ENCODE measurements at places on chromosomes 6 and 20. TPM values are rescaled to one million over a fixed set of nuclear protein-coding genes. Genes with fewer than 3 reads are reported as not detected.

DNA sequence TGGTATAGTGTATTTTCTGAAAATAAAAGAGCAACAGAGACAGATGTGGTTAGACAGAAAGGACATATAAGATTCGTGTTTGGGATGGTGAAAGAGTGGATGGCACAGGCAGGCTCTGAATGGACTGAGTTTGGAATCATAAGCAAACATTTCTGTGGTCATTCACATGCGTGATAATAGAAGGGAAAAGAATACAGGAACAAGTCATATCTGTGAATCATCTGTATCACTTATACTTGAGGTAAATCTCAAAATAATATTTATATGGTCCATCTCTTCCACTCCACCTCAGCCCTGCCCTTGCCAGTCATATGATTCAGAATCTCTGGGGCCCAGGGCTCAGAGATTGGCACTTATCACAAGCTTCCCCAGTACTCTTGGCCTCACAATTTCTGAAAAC lies 535.1 kb downstream of the BCKDHB start:
- DNase-seq = no peak
- H3K4me3 ChIP-seq = no peak overlapping the region
- no peaks in the 10 kb centered on the region for H3K36me3 ChIP-seq
- no peaks in the 10 kb centered on the region for H3K27me3 ChIP-seq

DNA sequence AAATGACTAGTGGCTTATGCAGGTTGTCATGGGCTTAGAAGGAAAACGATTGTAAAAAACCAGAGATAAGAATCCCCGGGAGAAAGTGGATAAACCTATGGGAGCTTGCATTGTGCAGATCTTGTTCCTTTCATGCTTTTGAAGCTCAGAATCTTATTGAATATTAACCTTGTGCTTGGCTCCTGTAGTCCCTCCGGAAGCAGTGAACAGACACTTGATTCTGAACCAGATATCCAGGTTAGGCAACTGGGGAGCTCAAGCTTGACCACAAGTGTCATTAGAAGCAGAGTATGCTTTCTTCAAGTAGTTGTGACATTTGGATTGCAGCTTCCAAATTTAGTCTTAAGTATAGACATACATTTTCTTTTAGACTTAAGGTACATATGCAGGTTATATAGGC lies 212.6 kb upstream of the MOCS1 start:
- H3K27me3 ChIP-seq = no peaks in the 10 kb centered on the region
- no peak overlapping the region for H3K27ac ChIP-seq
- no peaks in the 10 kb centered on the region for H3K36me3 ChIP-seq
- no peak for DNase-seq
- H3K4me3 ChIP-seq = no peak overlapping the region
- H3K4me1 ChIP-seq = peaks cover 3% of the 10 kb centered on the region

Gene RSPH3
- polyA plus RNA-seq = 5.5 TPM

DNA sequence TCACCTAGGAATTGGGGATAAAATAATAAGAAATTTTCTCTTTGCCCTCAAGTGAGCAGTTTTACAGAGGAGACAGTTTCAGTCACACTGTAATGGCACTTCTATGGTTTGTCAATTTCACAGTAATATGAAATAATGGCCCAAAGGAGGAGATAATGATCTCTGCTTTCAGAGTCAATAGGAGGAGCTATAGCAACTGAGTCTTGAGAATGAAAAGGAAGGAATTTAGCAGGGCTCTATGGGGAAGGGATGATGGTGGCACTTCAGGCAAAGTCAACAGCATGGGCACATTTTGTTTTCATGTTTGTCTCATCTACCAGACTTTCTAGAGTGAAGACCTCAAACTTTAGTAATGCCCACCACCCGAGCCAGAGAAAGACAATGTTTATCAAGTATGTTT lies 138.3 kb upstream of the HMGN3 start:
- no peaks in the 10 kb centered on the region for H3K27me3 ChIP-seq
- H3K4me3 ChIP-seq = no peak overlapping the region
- H3K27ac ChIP-seq = no peak overlapping the region
- no peaks in the 10 kb centered on the region for H3K36me3 ChIP-seq
- DNase-seq = no peak

Gene SYNE1
- polyA plus RNA-seq = 47.8 TPM

- H3K27me3 ChIP-seq = no peaks in the 10 kb centered on the region
- no peaks in the 10 kb centered on the region for H3K4me1 ChIP-seq
- H3K36me3 ChIP-seq = no peaks in the 10 kb centered on the region
- H3K4me3 ChIP-seq = no peak overlapping the region
Measured at GRCh38 chr6:164409309-164410009, 899.9 kb downstream of the C6orf118 start.

Gene RAB44
- polyA plus RNA-seq = not detected

GRCh38 chr20:60817891-60818290 lies 434.2 kb upstream of the CDH4 start:
- no peak overlapping the region for H3K4me3 ChIP-seq
- no peaks in the 10 kb centered on the region for H3K36me3 ChIP-seq
- no peak overlapping the region for H3K27ac ChIP-seq
- DNase-seq = no peak
- H3K27me3 ChIP-seq = no peaks in the 10 kb centered on the region

GRCh38 chr6:134995536-134995935 lies 45.6 kb upstream of the ALDH8A1 start:
- H3K27ac ChIP-seq = no peak overlapping the region
- no peak overlapping the region for H3K4me3 ChIP-seq
- no peaks in the 10 kb centered on the region for H3K36me3 ChIP-seq
- DNase-seq = no peak

DNA sequence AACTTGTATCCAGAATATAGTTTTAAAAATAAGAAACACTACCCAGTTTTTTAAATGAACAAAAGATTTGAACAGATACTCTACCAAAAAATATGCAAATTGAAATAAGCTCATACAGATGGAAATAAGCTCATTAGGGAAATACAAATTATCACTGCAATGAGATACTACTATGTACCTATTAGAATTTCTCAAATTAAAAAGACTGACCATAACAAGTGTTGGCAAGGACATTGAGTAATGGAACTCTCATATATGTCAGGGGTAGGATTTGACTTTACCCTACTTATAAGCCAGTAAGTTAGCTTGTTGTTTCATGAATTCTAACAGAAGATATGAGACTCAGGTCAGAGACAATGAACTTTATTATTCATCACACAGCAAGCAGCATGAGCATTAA lies 9.6 kb upstream of the ASIP start:
- H3K27ac ChIP-seq = no peak overlapping the region
- no peak for DNase-seq
- H3K27me3 ChIP-seq = no peaks in the 10 kb centered on the region
- H3K4me1 ChIP-seq = no peaks in the 10 kb centered on the region
- H3K36me3 ChIP-seq = no peaks in the 10 kb centered on the region

GRCh38 chr6:121770943-121771342 lies 335.5 kb downstream of the GJA1 start:
- no peaks in the 10 kb centered on the region for H3K36me3 ChIP-seq
- no peak for DNase-seq
- H3K4me1 ChIP-seq = no peaks in the 10 kb centered on the region
- H3K4me3 ChIP-seq = no peak overlapping the region

DNA sequence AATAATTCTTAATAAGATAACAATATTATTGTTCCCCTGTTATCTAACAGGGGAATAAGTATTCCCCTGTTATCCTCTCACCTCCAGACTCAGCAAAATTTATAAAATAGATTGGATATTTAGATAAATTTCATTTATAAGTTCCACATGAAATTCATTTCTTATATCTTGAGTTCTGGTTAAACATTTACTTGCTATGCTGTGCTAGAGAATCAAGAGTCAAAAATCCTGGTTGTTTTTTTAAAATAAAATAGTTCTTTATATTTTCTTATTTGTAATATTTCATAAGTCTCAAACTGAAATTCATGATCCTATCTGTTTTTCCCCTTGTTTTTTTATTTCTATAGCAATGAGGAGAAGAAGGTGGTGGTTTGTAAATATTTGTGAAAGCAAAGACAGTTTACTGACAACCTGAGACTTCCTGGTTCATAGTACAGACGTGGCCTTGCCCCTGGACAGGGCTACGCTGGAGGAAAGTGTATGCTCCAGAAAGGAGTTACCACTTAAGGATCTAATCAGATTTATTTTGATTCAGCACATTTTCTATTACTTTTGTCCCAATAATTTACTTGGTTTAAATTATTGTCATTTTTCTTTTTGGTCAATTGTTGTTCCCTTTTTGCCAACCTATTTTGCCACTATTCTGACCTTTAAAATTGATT lies 37.8 kb upstream of the MARCKS start:
- no peaks in the 10 kb centered on the region for H3K36me3 ChIP-seq
- no peaks in the 10 kb centered on the region for H3K27me3 ChIP-seq
- H3K27ac ChIP-seq = no peak overlapping the region
- DNase-seq = no peak
- no peaks in the 10 kb centered on the region for H3K4me1 ChIP-seq

- no peaks in the 10 kb centered on the region for H3K27me3 ChIP-seq
- no peak overlapping the region for H3K27ac ChIP-seq
- H3K4me3 ChIP-seq = peak overlapping the region; percentile 67
- no peaks in the 10 kb centered on the region for H3K36me3 ChIP-seq
Measured at GRCh38 chr6:73308712-73309534, 45.2 kb downstream of the DPPA5 start.

- H3K4me3 ChIP-seq = no peak overlapping the region
- H3K27me3 ChIP-seq = no peaks in the 10 kb centered on the region
- H3K27ac ChIP-seq = no peak overlapping the region
- no peaks in the 10 kb centered on the region for H3K4me1 ChIP-seq
- peaks cover 4% of the 10 kb centered on the region for H3K36me3 ChIP-seq
Measured at GRCh38 chr20:3557237-3557785, 86.5 kb downstream of the ATRN start.

DNA sequence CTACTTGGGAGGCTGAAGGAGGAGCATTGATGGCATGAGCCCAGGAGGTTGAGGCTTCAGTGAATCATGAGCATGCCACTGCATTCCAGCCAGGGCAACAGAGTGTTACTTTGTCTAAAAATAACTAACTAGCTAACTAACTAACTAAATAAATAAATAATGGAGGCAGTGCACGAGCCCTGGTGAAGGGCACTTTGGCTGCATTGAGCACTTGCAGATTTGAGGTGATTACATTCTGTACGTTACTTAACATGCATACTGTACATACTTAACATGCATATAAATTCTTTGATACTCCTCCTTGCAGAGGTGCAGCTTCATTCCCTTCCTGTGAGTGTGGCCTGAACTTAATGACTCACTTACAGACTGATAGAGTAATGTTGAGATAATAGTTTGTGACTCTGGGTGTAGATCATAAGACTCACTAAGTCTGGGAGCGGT lies 10.7 kb downstream of the HLA-A start:
- H3K4me1 ChIP-seq = no peaks in the 10 kb centered on the region
- no peaks in the 10 kb centered on the region for H3K27me3 ChIP-seq
- no peaks in the 10 kb centered on the region for H3K36me3 ChIP-seq
- H3K27ac ChIP-seq = no peak overlapping the region
- no peak overlapping the region for H3K4me3 ChIP-seq

Gene ATAT1
- 12.4 TPM for polyA plus RNA-seq

Gene COL19A1
- 0.60 TPM for polyA plus RNA-seq

DNA sequence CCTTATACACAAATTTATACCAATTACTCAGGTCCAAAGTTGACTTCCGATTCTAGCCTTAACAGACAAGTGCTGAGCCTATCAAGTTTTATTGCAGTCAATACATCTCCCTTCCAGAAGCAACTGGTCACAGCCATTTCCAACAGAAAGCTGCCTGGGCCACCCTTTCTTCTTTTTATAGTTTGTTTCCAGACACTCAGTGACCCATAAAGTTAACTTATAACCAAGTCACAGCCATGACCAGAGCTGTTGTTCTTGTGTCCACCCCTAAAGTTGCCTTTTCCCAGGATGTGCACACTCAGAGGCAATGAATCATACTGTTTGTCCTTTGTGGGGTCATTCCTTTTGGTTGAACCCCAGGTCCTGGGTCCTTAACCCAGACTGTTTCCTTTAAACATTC lies 89.9 kb downstream of the CD83 start:
- H3K4me3 ChIP-seq = no peak overlapping the region
- no peak for DNase-seq
- no peaks in the 10 kb centered on the region for H3K36me3 ChIP-seq

- H3K36me3 ChIP-seq = no peaks in the 10 kb centered on the region
- no peak overlapping the region for H3K27ac ChIP-seq
- no peaks in the 10 kb centered on the region for H3K4me1 ChIP-seq
- no peak overlapping the region for H3K4me3 ChIP-seq
- H3K27me3 ChIP-seq = no peaks in the 10 kb centered on the region
Measured at GRCh38 chr6:87916446-87916845, 131.2 kb upstream of the SPACA1 start.

- no peak overlapping the region for H3K4me3 ChIP-seq
- H3K27me3 ChIP-seq = no peaks in the 10 kb centered on the region
- no peak overlapping the region for H3K27ac ChIP-seq
- H3K36me3 ChIP-seq = peaks cover 30% of the 10 kb centered on the region
- peaks cover 17% of the 10 kb centered on the region for H3K4me1 ChIP-seq
- DNase-seq = no peak
Measured at GRCh38 chr20:49270177-49270576, 7.7 kb downstream of the ZNFX1 start.

Gene LHFPL5
- not detected for polyA plus RNA-seq

- no peaks in the 10 kb centered on the region for H3K4me1 ChIP-seq
- DNase-seq = no peak
- H3K27ac ChIP-seq = no peak overlapping the region
- no peaks in the 10 kb centered on the region for H3K36me3 ChIP-seq
Measured at GRCh38 chr6:110484321-110484720, 7.9 kb upstream of the SLC22A16 start.

Gene GLP1R
- polyA plus RNA-seq = 0.13 TPM

- H3K36me3 ChIP-seq = no peaks in the 10 kb centered on the region
- H3K4me3 ChIP-seq = no peak overlapping the region
- no peak overlapping the region for H3K27ac ChIP-seq
- no peaks in the 10 kb centered on the region for H3K27me3 ChIP-seq
- H3K4me1 ChIP-seq = peaks cover 5% of the 10 kb centered on the region
Measured at GRCh38 chr6:158848490-158848895, 29.3 kb upstream of the EZR start.

Gene TEAD3
- polyA plus RNA-seq = 11.3 TPM

GRCh38 chr6:52493669-52494068 lies 73.5 kb downstream of the EFHC1 start:
- H3K36me3 ChIP-seq = no peaks in the 10 kb centered on the region
- no peaks in the 10 kb centered on the region for H3K4me1 ChIP-seq
- no peak overlapping the region for H3K27ac ChIP-seq
- DNase-seq = no peak
- no peak overlapping the region for H3K4me3 ChIP-seq

GRCh38 chr6:41786451-41787218 lies 859 bp upstream of the TOMM6 start:
- no peaks in the 10 kb centered on the region for H3K27me3 ChIP-seq
- peak overlapping the region; percentile 98 for H3K4me3 ChIP-seq
- H3K4me1 ChIP-seq = peaks cover 13% of the 10 kb centered on the region
- H3K27ac ChIP-seq = peak overlapping the region; percentile 97
- peaks cover 2% of the 10 kb centered on the region for H3K36me3 ChIP-seq
- peak; percentile 96 for DNase-seq

Gene SAMD5
- 11.1 TPM for polyA plus RNA-seq

Gene BPIFB6
- not detected for polyA plus RNA-seq
